ENCODE measurements at places on chromosomes 5 and 9. TPM values are rescaled to one million over a fixed set of nuclear protein-coding genes. Genes with fewer than 3 reads are reported as not detected.

- H3K36me3 ChIP-seq = peaks cover 1% of the 10 kb centered on the region
- H3K4me1 ChIP-seq = peaks cover 49% of the 10 kb centered on the region
- no peaks in the 10 kb centered on the region for H3K27me3 ChIP-seq
- DNase-seq = no peak
Observed at GRCh38 chr9:85715587-85715986, 26.2 kb downstream of the AGTPBP1 start.

GRCh38 chr5:96279801-96280542 lies 153.1 kb downstream of the PCSK1 start:
- H3K4me3 ChIP-seq = no peak overlapping the region
- no peak overlapping the region for H3K27ac ChIP-seq
- H3K27me3 ChIP-seq = peaks cover 1% of the 10 kb centered on the region
- DNase-seq = no peak

DNA sequence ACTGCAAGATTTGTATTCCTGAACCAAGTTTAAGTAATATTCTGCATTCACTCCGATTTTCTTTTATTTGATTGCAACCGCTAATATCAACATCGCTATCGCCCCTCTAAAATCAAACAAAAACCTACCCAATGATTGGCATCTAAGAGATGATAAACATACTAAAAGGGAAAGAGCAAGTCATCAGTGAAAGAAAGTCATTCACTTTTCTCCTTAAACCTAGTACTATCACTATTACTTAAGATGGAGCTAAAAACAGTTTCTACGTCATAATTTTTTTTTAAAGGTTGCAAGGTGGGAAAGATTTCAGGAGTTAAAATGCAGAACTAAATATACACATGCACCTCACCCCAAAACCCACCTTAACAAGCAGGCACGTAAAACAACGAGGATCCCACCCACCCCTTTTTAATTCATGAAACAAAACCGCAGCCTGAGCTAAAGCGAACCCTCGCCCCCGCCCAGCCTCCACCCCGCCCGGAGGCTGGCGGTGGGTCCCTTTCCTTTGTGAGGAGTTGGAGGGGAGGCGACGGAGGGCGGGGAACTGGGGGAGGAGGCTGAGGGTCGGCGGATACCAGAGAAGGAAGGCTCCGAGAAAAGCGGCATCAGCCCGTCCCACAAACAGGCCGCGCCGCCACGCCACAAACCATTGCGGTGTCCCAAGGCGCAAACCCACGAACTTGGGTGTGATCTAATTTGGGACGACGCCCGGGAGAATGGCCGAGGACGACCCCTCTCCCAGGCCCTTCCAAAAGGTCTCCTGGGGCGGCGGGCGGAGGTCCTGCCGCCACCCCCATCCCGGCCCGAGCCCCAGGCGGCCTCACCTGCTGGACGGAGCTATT lies 861 bp downstream of the UBQLN1 start:
- H3K36me3 ChIP-seq = peaks cover 22% of the 10 kb centered on the region
- H3K27ac ChIP-seq = peak overlapping the region; percentile 99
- H3K4me3 ChIP-seq = peak overlapping the region; percentile 99
- H3K27me3 ChIP-seq = no peaks in the 10 kb centered on the region

GRCh38 chr9:132879457-132880323 lies 992 bp downstream of the SPACA9 start:
- no peaks in the 10 kb centered on the region for H3K36me3 ChIP-seq
- H3K4me1 ChIP-seq = peaks cover 15% of the 10 kb centered on the region
- DNase-seq = no peak
- peak overlapping the region; percentile 82 for H3K4me3 ChIP-seq
- no peaks in the 10 kb centered on the region for H3K27me3 ChIP-seq

- H3K27ac ChIP-seq = no peak overlapping the region
- no peak overlapping the region for H3K4me3 ChIP-seq
- H3K4me1 ChIP-seq = no peaks in the 10 kb centered on the region
- no peaks in the 10 kb centered on the region for H3K27me3 ChIP-seq
- DNase-seq = no peak
- no peaks in the 10 kb centered on the region for H3K36me3 ChIP-seq
Observed at GRCh38 chr9:7320841-7321240, 478.7 kb downstream of the DMAC1 start.

DNA sequence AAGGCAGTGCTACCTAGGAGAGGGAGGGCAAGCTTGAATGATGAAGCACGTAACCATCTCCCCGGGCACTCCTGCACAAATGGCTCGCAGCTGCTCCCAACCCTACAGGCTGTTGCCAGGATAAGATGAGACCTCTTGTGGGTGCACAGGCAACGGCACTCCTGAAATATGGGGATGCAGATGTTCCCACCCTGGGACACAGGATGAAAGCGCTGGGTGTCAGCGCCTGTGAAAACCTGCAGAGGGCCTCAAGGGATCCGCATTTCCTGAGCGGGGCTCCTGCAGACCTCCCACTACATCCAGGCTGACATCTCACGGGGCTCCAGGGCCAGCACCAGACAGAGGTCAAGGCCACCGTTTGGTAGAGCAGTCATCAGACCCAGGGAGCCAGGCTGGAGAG lies 60.7 kb downstream of the SMIM23 start:
- no peak overlapping the region for H3K27ac ChIP-seq
- DNase-seq = no peak
- H3K4me1 ChIP-seq = no peaks in the 10 kb centered on the region
- no peaks in the 10 kb centered on the region for H3K27me3 ChIP-seq
- peaks cover 8% of the 10 kb centered on the region for H3K36me3 ChIP-seq

- H3K4me3 ChIP-seq = no peak overlapping the region
- no peaks in the 10 kb centered on the region for H3K27me3 ChIP-seq
- H3K36me3 ChIP-seq = no peaks in the 10 kb centered on the region
- H3K27ac ChIP-seq = no peak overlapping the region
- H3K4me1 ChIP-seq = peaks cover 2% of the 10 kb centered on the region
Observed at GRCh38 chr9:36323926-36324325, 65.7 kb upstream of the GNE start.

DNA sequence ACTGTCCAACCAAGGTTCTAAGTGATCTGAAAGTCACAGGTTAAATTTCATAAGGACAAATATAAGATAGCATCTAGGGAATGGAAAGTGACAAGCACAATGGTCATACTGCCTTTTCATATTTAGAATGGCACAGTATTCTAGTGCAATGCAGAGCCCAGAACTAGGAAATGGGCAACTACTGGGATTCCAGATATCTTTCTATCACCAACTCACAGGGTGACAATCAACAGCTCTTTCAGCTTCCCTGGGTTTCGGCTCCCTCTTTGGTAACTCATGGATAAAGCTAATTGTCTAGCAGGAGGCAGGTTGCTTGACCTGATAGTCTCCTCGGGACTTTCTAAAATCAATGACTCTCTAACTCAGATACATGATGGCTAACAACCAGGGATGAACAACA lies 60.4 kb downstream of the NR3C1 start:
- peaks cover 34% of the 10 kb centered on the region for H3K36me3 ChIP-seq
- H3K4me1 ChIP-seq = peaks cover 56% of the 10 kb centered on the region
- no peak overlapping the region for H3K4me3 ChIP-seq
- H3K27me3 ChIP-seq = no peaks in the 10 kb centered on the region
- peak overlapping the region; percentile 66 for H3K27ac ChIP-seq

- no peak for DNase-seq
- H3K27ac ChIP-seq = no peak overlapping the region
- no peaks in the 10 kb centered on the region for H3K4me1 ChIP-seq
- no peaks in the 10 kb centered on the region for H3K27me3 ChIP-seq
- H3K4me3 ChIP-seq = no peak overlapping the region
Observed at GRCh38 chr5:130025511-130025910, 121.2 kb downstream of the CHSY3 start.

DNA sequence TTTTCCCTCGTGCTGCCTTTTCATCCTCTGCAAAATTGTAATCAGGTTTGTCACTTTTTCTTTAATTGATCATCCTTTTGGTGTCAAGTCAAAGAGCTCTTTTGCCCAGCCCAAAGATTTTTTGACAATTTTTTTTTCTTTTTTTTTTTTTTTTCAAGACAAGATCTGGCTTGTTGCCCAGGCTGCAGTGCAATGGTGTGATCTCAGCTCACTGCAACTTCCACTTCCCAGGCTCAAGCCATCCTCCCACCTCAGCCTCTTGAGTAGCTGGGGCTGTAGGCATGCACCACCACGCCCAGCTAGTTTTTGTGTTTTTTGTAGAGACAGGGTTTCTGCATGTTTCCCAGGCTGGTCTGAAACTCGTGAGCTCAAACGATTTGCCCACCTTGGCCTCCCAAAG lies 36.7 kb downstream of the CDK7 start:
- H3K36me3 ChIP-seq = peaks cover 68% of the 10 kb centered on the region
- peaks cover 10% of the 10 kb centered on the region for H3K4me1 ChIP-seq
- no peaks in the 10 kb centered on the region for H3K27me3 ChIP-seq
- DNase-seq = no peak

DNA sequence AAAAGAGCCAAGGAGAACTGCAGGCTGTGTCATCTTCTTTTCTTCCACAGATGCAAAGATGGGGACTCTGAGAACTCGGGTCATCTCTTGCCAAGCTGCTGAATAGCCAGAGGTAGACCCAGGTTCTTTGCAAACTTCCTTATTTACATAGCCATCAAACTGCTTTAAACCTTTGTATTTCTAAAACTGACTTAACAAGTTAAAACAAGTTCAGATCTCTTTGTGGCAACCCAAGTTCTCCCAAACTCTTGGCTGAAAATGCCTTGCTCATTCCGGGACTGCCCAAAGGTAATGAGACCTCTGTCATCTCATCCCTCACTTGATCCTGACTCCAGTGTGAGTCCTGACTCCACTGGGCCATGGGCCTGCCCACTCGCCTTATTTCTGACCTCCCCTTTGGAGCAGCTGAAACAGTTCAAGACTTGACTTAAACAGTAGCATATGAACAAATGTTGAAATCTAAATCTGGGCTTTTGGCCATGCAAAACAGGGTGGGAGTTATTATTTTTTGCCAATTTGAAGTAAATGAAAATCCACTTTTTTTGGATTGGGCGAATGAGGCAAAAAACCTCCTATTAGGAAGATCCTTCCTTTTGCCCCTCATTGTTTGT lies 50.6 kb downstream of the FBXL7 start:
- DNase-seq = no peak
- H3K27me3 ChIP-seq = no peaks in the 10 kb centered on the region
- no peaks in the 10 kb centered on the region for H3K36me3 ChIP-seq
- no peaks in the 10 kb centered on the region for H3K4me1 ChIP-seq
- no peak overlapping the region for H3K27ac ChIP-seq

DNA sequence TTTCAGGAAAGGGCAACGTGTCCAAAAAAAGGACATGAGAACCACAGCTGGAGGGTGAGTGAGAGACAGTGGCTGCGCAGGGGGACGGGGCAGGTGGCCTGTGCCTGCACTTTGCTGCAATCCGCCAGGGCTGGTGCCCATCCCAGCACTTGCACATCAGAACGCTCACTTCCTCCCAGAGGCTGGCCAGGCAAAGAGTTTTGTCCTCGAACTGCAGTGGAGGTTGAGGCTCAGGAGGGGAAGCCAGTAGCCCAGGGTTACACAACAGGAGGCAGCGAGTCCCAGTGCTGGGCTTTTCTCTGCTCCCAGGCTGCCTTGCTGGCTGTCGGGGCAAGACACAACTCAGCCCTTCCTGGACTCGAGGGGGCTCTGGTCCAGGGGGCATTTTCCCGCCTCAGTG lies 33.1 kb downstream of the CRB2 start:
- H3K4me1 ChIP-seq = no peaks in the 10 kb centered on the region
- H3K36me3 ChIP-seq = no peaks in the 10 kb centered on the region
- no peak for DNase-seq
- H3K27me3 ChIP-seq = no peaks in the 10 kb centered on the region
- no peak overlapping the region for H3K27ac ChIP-seq
- H3K4me3 ChIP-seq = no peak overlapping the region

- peaks cover 5% of the 10 kb centered on the region for H3K36me3 ChIP-seq
- no peak for DNase-seq
- peaks cover 6% of the 10 kb centered on the region for H3K4me1 ChIP-seq
- H3K27ac ChIP-seq = no peak overlapping the region
- peaks cover 39% of the 10 kb centered on the region for H3K27me3 ChIP-seq
Observed at GRCh38 chr5:113493446-113493845, 5.2 kb upstream of the MCC start.

GRCh38 chr9:134209731-134210311 lies 45.5 kb upstream of the RNU6ATAC start:
- peaks cover 4% of the 10 kb centered on the region for H3K27me3 ChIP-seq
- H3K4me3 ChIP-seq = no peak overlapping the region
- DNase-seq = no peak
- peaks cover 5% of the 10 kb centered on the region for H3K4me1 ChIP-seq
- no peak overlapping the region for H3K27ac ChIP-seq

DNA sequence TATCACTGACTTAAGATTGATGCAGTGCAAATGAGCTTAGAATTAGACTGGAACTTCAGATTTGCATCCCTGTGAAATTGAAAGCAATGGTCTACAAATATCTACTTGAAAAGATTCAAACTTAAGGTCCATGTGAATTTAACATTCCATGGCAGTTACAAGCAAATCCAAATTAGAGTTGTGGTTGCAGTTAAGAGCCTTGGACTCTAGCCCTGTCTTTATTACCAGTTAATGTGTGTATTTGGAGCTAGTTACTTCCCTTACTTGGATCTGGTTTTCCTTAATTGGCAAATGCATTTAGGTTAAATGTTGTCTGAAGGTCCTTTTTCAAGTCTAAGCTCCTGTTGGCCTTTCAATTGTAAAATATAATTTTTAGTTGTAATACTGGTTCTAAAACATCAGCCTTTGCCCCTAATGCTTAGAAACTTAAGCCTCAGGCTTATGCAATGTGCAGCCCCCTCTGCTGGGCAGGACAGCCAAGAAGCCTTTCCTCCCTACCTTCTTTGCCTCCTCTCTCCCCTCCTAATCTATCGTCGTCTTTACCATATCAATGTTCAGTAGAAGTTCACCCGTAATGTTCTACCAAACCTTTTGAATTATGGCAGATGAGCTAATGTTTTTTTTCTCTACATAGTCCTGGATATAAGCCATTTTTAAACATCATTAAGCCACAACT lies 59.5 kb downstream of the ERMP1 start:
- no peak overlapping the region for H3K27ac ChIP-seq
- H3K4me1 ChIP-seq = no peaks in the 10 kb centered on the region
- peaks cover 89% of the 10 kb centered on the region for H3K36me3 ChIP-seq
- no peaks in the 10 kb centered on the region for H3K27me3 ChIP-seq
- no peak overlapping the region for H3K4me3 ChIP-seq

GRCh38 chr9:136978073-136978864 lies 965 bp downstream of the PTGDS start:
- H3K27ac ChIP-seq = no peak overlapping the region
- DNase-seq = no peak
- no peaks in the 10 kb centered on the region for H3K36me3 ChIP-seq
- no peak overlapping the region for H3K4me3 ChIP-seq
- no peaks in the 10 kb centered on the region for H3K4me1 ChIP-seq

GRCh38 chr9:11269036-11269435 lies 656.2 kb upstream of the PTPRD start:
- DNase-seq = no peak
- H3K4me3 ChIP-seq = no peak overlapping the region
- no peaks in the 10 kb centered on the region for H3K27me3 ChIP-seq
- no peaks in the 10 kb centered on the region for H3K4me1 ChIP-seq
- no peak overlapping the region for H3K27ac ChIP-seq

GRCh38 chr5:145587308-145587672 lies 247.9 kb downstream of the PRELID2 start:
- H3K4me3 ChIP-seq = no peak overlapping the region
- no peaks in the 10 kb centered on the region for H3K36me3 ChIP-seq
- H3K27me3 ChIP-seq = no peaks in the 10 kb centered on the region
- H3K4me1 ChIP-seq = no peaks in the 10 kb centered on the region
- no peak for DNase-seq

PCDHGA4 gene
- total RNA-seq = 0.34 TPM

CRB2 gene
- 1.0 TPM for total RNA-seq

SLC34A1 gene
- total RNA-seq = not detected

ANKRD33B gene
- total RNA-seq = 156 TPM

FLT4 gene
- not detected for total RNA-seq

FAM153A gene
- total RNA-seq = 0.05 TPM

SPATA31A3 gene
- not detected for total RNA-seq

C9orf57 gene
- total RNA-seq = not detected
